ENCODE measurements at places on chromosomes 12 and 14.

DNA sequence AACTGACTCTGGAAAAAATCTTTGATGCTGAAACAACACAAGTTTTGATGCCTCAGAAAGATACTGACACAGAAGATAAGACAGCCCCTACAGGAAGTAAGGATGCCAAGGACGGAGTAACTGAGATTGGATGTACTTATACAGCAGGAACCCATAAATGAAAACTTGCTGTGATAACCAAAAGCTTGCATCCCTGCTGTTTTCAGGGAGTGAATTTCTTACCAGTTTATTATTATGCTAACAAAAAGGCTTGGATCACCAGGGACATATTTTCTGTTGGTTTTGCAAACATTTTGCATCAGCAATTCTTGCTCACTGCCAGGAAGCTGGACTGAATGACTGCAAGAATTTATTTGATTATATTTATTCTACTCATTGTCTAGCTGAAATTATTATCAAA is 197.7 kb downstream of the NAV3 start:
- H3K4me1 ChIP-seq, result no peaks in the 10 kb centered on the region
- no peak for DNase-seq
- H3K27ac ChIP-seq, result no peak overlapping the region
- H3K4me3 ChIP-seq, result no peak overlapping the region
- no peaks in the 10 kb centered on the region for H3K36me3 ChIP-seq

GRCh38 chr12:93111773-93112172 is 182.7 kb upstream of the EEA1 start:
- H3K36me3 ChIP-seq, result no peaks in the 10 kb centered on the region
- no peak for DNase-seq
- H3K4me3 ChIP-seq, result no peak overlapping the region
- H3K27me3 ChIP-seq, result no peaks in the 10 kb centered on the region
- H3K4me1 ChIP-seq, result no peaks in the 10 kb centered on the region

DNA sequence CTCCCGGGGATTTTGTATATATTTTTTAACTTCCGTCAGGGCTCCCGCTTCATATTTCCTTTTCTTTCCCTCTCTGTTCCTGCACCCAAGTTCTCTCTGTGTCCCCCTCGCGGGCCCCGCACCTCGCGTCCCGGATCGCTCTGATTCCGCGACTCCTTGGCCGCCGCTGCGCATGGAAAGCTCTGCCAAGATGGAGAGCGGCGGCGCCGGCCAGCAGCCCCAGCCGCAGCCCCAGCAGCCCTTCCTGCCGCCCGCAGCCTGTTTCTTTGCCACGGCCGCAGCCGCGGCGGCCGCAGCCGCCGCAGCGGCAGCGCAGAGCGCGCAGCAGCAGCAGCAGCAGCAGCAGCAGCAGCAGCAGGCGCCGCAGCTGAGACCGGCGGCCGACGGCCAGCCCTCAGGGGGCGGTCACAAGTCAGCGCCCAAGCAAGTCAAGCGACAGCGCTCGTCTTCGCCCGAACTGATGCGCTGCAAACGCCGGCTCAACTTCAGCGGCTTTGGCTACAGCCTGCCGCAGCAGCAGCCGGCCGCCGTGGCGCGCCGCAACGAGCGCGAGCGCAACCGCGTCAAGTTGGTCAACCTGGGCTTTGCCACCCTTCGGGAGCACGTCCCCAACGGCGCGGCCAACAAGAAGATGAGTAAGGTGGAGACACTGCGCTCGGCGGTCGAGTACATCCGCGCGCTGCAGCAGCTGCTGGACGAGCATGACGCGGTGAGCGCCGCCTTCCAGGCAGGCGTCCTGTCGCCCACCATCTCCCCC is 777 bp downstream of the ASCL1 start:
- H3K4me1 ChIP-seq, result no peaks in the 10 kb centered on the region
- peak; percentile 72 for DNase-seq
- H3K4me3 ChIP-seq, result peak overlapping the region; percentile 39
- no peaks in the 10 kb centered on the region for H3K36me3 ChIP-seq

DNA sequence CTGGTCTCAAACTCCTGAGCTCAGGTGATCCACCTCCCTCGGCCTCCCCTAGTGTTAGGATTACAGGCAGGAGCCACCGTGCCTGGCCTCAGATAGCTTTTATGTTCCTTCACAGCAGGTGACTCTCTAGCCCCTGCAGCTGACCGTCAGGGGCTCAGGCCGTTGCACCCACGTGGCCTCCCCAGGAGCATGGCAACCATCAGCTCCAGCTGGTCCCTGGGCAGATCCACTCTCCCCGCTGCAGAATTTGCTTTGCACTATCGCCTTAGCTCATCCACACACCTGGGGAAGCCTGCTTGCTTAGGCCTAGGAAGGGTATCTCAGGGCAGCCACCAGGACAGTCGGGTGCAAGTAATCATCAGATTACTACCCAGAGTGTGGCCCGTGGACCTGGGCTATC is 62.6 kb downstream of the TSPAN9 start:
- peak; percentile 63 for DNase-seq
- H3K4me3 ChIP-seq, result no peak overlapping the region
- no peaks in the 10 kb centered on the region for H3K27me3 ChIP-seq

GRCh38 chr12:6834254-6834653 is 6.0 kb downstream of the P3H3 start:
- no peak for DNase-seq
- H3K27ac ChIP-seq, result no peak overlapping the region
- no peak overlapping the region for H3K4me3 ChIP-seq
- no peaks in the 10 kb centered on the region for H3K27me3 ChIP-seq

GRCh38 chr12:10584415-10584814 is 29.0 kb downstream of the MAGOHB start:
- no peaks in the 10 kb centered on the region for H3K36me3 ChIP-seq
- no peaks in the 10 kb centered on the region for H3K27me3 ChIP-seq
- H3K4me1 ChIP-seq, result no peaks in the 10 kb centered on the region
- DNase-seq, result no peak
- H3K4me3 ChIP-seq, result no peak overlapping the region

DNA sequence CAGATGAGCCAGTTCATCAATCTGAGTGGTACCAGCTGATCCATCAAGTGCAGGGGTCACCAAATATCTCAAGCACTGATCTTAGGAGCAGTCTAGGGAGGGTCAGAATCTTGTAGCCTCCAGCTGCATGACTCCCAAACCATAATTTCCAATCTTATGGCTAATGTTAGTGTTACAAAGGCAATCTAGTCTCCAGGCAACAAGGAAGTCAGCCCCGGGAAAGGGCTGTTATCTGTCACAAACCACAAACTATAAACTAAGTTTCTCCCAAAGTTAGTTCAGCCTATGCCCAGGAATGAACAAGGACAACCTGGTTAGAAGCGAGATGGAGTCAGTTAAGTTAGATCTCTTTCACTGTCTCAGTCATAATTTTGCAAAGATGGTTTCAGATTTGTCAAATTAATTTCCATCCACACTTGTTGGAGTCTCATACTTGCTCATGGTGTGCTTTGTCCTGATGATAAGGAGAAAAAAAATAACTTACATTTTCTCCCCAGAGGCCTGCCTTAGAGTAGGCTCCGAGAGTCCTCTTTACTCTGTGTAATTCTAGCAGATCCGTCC is 3.9 kb upstream of the ABHD4 start:
- no peak overlapping the region for H3K4me3 ChIP-seq
- H3K4me1 ChIP-seq, result no peaks in the 10 kb centered on the region
- H3K27me3 ChIP-seq, result no peaks in the 10 kb centered on the region
- H3K27ac ChIP-seq, result no peak overlapping the region

DNA sequence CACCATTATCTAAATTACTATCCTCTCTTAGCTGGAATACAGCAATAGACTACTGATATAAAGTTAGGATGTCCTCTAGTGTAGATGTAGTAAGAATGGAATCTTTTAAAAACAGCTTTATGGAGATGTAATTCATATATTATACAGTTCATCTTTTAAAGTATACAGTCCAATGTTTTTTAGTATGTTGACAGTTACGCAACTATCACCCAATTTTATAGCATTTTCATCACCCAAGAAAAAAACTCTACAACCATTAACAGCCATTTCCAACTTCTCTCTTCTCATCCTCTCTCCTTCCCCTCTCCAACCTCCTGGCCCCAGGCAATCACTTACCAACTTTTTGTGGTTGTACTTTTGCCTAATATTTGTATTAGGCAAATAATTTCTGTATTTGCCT is 22.6 kb downstream of the EPYC start:
- no peaks in the 10 kb centered on the region for H3K27me3 ChIP-seq
- H3K36me3 ChIP-seq, result no peaks in the 10 kb centered on the region
- H3K27ac ChIP-seq, result no peak overlapping the region
- DNase-seq, result no peak
- H3K4me1 ChIP-seq, result no peaks in the 10 kb centered on the region
- no peak overlapping the region for H3K4me3 ChIP-seq

GRCh38 chr12:88245905-88246304 is 103.8 kb downstream of the TMTC3 start:
- DNase-seq, result no peak
- no peaks in the 10 kb centered on the region for H3K4me1 ChIP-seq
- H3K4me3 ChIP-seq, result no peak overlapping the region
- no peaks in the 10 kb centered on the region for H3K36me3 ChIP-seq
- no peak overlapping the region for H3K27ac ChIP-seq
- H3K27me3 ChIP-seq, result no peaks in the 10 kb centered on the region

GRCh38 chr14:102125546-102125945 is 14.2 kb upstream of the WDR20 start:
- H3K4me3 ChIP-seq, result no peak overlapping the region
- no peaks in the 10 kb centered on the region for H3K36me3 ChIP-seq
- no peaks in the 10 kb centered on the region for H3K27me3 ChIP-seq
- DNase-seq, result no peak
- no peak overlapping the region for H3K27ac ChIP-seq

DNA sequence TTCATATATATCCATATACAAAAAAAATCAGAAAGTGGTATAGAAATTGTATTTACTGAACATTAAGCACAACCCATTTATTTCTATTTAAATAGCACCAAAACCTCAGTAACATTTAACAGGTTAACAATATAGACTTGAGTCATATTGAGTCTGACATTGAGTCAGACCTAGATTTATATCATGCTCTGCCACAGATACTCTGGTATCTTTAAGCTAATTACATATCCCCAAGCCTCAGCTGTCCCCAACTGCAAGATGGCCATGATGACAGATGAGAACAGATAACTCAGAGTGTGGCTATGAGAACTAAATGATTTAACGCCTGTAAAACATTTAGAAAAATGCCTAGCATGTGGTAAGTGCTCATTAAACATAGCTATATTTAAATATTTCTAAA is 40.3 kb downstream of the IFNG start:
- no peaks in the 10 kb centered on the region for H3K27me3 ChIP-seq
- H3K4me1 ChIP-seq, result no peaks in the 10 kb centered on the region
- no peaks in the 10 kb centered on the region for H3K36me3 ChIP-seq
- DNase-seq, result no peak
- no peak overlapping the region for H3K27ac ChIP-seq

- no peaks in the 10 kb centered on the region for H3K27me3 ChIP-seq
- no peak overlapping the region for H3K27ac ChIP-seq
- peak; percentile 22 for DNase-seq
- H3K36me3 ChIP-seq, result no peaks in the 10 kb centered on the region
- H3K4me1 ChIP-seq, result no peaks in the 10 kb centered on the region
These were observed 11.6 kb downstream of the DLK1 start for GRCh38 chr14:100738269-100738691.
